ENCODE measurements at places on chromosomes 12 and 14.
A peak's percentile ranks its signal among the peaks of the same experiment; 100 is the strongest.

DNA sequence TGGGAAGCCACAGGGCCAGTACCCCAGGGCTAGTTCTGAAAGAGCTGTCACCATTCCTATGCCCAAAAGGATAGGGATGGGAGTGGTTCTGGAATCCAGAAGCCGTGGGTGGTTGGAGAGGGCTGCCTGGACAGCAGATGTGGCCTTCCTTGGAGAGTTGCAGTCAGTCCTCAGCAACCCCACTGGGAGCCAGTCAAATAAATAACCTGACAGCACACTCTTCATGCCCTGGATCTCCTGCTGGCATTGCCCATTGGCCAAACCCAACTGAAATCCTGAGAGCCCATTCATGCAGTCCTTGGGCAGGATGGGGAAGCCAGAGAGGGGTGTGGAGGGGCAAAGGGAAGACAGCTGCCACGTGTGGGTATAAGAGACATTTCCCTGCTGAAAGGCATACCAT lies 128.2 kb downstream of the PTPN11 start:
- DNase-seq, result no peak

DNA sequence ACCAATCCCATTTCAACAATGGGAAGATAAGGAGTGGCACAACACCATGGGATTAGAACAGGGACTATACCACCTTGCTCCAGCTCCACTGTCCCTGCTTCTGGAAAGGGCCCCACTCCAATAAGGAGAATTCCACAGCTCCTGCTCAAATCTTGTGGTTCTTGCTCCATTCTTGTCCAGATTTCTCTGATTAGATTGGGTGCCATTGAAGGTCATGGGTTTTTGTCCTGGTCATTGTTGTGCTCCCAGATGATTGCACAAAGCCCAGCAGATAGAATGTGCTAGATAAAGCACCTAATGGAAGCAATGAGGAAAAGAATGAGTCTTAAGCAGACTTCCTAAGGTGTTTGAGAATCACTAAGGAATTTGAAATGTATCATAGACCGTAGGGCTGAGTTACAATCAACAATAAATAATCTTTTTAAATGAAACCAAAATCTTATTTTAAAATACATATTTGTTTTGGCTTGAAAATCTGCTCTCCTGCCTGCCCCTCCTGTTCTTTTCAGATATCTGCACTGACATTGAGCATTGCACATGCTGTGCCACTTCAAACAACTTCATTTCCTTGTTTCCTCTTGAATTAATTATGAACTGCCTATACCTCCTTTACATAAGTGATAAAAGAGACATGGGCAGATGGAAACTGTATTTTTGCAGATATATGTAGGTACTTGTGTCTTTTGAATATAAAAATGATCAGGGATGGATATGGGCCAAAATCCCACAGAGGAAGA lies 115.9 kb downstream of the FGD4 start:
- no peak for DNase-seq

GRCh38 chr14:65038966-65039365 lies 52.3 kb downstream of the FNTB start:
- no peak for DNase-seq

GRCh38 chr12:49568442-49569162 lies 660 bp upstream of the MCRS1 start:
- DNase-seq, result no peak

- no peak for DNase-seq
Observed at GRCh38 chr12:30345744-30346471, 349.8 kb downstream of the IPO8 start.

DNA sequence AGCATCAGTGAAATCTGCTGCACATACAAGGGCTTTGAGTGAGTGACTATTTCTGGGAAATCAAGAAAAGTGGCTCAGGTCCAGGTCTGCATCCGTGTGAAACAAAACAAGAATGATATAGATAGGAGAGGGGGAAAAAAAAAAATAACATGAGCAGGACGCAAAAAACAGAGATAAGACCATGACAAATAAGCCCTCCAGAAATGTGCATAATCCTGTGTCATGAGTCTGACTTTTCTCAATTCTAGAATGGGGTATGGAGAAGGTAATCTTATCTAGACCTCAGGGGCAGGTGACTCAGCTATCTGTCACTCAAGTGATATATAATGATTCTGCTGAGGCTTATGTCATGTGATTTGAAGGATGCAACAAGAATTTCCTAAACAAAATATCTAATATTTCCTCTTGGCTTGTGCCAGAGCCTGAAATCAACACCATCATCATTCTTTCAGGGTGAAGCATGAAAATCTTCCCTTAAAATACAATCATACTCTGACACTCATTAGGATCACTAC lies 250.0 kb downstream of the PHLDA1 start:
- DNase-seq, result no peak

- no peak for DNase-seq
Observed at GRCh38 chr14:68172216-68172615, 352.6 kb downstream of the RAD51B start.

DNA sequence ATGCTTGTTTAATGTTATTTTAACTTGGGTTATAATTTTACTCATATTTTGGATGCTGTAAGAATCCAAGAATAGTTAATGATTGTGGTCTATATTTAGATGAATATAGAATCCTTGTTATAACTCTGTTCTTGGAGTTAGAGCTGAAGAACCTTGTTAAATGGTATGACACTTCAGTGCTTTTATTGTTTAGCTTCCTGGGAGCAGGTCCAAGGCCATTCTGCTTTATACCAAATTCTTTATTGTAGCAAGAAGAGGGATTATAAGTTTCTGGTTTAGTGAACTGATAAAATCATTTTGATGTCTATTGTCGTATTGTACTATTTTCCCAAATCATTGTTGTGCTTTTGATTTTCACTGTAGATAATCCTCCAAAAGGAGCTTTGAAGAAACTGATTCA lies 69.4 kb downstream of the MIA2 start:
- no peak for DNase-seq

GRCh38 chr12:102740141-102740955 lies 176.7 kb downstream of the PAH start:
- no peak for DNase-seq

DNA sequence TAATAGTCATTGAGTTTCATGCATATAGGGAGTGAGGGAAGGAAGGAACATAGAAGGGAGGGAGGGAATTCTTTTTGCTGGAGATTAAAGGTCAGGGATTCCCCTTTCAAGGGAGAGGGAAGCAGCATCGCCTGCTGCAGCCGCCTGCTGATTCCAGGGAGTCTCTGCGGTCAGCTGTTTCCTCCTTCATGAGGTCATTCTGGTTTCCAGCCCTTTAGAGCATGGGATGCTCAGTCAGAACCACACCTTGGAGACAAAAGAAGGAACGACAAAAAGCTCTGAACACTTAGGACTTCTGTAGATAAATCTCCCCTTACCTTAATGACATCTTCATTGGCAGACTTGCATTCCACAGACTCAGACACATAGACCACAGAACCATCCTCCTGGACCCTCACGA lies 923.0 kb upstream of the TMEM132C start:
- DNase-seq, result no peak

- DNase-seq, result no peak
Observed at GRCh38 chr12:79689061-79689476, 1.7 kb downstream of the PAWR start.

GRCh38 chr12:60844875-60845274 lies 1249.0 kb downstream of the SLC16A7 start:
- DNase-seq, result no peak

DNA sequence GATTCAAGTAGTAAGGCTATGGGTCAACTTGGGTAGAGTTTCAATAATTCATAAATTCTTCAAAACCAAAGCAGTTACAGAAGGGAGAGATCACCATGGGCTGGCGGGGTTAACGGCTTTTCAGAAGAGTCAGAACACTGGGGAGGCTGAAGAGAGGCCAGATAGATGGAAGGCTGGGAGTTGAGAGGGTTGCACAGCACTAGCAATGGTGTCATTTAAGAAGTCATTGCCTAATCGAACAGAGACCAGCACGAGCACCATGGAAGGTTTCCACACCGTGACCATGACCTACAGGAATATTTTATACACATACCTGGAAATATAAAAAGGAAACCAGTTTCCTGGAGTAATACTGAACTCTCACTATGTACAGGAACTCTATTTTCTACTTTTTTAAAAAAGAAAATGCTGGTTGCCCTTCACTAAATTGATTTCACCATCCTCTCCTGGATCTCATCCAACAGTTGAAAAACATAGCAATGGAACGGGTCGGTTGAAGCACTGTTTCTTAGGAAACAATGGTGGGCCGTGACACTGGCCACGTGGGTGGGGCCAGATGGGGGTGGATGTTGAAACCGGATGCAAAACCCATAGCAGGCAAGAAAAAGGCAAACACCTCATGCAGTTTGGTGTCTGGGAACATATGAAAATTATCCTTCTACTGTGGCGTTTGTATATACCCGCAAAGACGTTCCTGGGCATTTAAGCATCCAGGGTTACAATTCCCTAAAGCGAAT lies 38.0 kb upstream of the RIN3 start:
- no peak for DNase-seq

GRCh38 chr12:58425481-58426392 lies 484.4 kb downstream of the ATP23 start:
- peak; percentile 3 for DNase-seq

DNA sequence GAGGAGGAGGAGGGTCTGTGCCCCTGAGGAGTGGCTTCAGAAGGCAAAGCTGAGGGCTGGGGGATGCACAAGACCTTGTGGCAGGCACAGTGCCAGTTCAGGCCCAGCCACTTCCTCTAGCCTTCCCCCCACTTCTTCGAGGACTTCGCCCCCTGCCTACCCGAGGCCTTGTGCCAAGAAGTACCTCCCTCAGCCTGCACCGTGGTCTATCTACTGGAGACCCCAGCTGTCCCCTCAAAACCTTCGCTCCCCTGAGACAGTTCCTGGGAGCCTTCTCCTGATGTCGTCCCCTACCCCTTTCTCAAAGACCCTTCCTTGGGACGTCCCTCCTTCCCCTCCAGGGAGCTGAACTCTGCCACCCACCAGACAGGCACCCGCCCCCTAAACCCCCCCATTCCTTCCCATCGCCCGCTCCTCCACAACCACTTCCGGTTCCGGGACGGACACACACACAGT lies 604 bp downstream of the ZNF384 start:
- DNase-seq, result peak; percentile 37

- no peak for DNase-seq
Observed at GRCh38 chr12:42589465-42590329, at the start of gene PRICKLE1. TSS of gene PRICKLE1 (minus strand) at chr12:42589746. CDS start at chr12:42472516, 117,230 bp downstream.

DNA sequence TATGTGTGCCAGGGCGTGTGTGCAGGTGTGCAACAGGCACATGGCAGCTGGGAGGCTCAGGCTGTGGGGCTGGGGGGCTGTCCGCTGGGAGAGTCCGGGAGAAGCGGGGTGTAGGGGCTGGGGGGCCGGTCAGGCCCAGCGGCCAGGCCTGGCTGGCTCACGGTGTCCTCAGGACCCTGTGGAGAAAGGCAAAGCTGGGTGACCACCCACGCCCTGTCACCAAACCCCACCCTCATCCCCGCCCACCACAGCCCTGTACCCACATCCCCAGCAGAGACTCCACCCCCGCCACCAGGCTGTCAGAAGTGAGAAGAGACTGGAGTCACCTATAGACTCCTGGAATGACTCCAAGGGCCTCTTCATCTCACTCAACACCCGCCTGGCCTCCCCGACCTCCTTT lies 85.3 kb downstream of the SCARB1 start:
- DNase-seq, result no peak

- no peak for DNase-seq
Observed at GRCh38 chr14:24297190-24297964, 2.2 kb downstream of the DHRS1 start.

GRCh38 chr14:80491650-80492049 lies 280.3 kb upstream of the DIO2 start:
- DNase-seq, result no peak

GRCh38 chr14:97299661-97300060 lies 502.5 kb downstream of the VRK1 start:
- DNase-seq, result peak; percentile 51

- DNase-seq, result no peak
Observed at GRCh38 chr14:63581491-63581890, 38.3 kb upstream of the PPP2R5E start.

DNA sequence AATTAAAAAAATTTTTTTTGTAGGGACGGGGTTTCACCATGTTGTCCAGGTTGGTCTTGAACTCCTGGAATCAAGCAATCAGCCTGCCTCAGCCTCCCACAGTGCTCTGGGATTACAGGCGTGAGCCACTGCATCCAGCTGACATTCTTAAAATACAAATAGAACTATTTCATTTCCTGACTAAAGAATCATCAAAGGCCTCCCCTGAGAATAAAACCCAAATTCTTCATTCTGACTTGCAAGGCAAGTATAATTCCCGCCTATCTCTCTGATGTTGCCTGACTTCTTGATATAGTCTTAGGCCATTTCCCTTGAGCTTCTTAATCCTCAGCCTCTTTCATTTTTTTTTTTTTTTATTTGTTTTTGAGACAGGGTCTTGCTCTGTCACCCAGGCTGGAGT lies 4.4 kb upstream of the BICD1 start:
- DNase-seq, result no peak

DNA sequence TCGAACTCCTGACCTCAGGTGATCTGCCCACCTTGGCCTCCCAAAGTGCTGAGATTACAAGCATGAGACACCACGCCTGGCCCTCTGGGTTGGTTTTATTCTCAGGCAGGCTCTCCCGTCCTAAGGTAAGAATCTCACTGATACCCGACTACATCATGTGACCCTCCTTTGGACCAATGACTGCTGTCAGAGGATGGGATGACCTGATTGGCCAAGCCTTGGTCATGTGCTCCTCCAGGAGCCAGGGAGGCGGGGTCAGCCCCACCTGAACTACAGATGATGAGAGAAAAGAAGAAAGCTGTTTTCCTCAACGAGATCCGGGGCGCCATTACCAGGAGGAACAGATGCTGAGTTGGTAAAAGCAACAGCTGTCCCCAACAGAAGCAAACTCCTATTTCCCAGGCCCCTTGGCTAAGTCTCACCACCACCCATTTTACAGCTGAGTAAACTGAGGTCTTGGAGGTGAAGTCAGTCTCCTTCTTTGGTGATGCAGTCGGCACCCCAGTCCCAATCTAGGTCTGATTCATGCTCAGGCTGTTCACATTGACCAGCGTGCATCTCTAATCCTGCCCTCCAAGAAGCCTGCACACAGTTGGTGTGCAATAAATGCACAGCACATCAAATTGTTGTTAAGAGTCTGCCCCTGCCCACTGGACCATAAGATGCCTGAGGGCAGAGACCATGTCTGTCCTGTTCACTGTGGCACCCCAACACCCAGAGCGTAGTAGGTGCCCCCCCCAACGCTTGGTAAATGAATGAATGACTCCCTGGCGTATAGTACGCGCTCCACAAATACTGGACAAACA lies 118.8 kb downstream of the SCARB1 start:
- no peak for DNase-seq

All from CD4-positive, alpha-beta T cell treated with Interleukin-2 at 100 ng/mL for 4 hours (primary cell).